ENCODE measurements at places on chromosomes 6 and 20.
A peak's percentile ranks its signal among the peaks of the same experiment; 100 is the strongest.

DNA sequence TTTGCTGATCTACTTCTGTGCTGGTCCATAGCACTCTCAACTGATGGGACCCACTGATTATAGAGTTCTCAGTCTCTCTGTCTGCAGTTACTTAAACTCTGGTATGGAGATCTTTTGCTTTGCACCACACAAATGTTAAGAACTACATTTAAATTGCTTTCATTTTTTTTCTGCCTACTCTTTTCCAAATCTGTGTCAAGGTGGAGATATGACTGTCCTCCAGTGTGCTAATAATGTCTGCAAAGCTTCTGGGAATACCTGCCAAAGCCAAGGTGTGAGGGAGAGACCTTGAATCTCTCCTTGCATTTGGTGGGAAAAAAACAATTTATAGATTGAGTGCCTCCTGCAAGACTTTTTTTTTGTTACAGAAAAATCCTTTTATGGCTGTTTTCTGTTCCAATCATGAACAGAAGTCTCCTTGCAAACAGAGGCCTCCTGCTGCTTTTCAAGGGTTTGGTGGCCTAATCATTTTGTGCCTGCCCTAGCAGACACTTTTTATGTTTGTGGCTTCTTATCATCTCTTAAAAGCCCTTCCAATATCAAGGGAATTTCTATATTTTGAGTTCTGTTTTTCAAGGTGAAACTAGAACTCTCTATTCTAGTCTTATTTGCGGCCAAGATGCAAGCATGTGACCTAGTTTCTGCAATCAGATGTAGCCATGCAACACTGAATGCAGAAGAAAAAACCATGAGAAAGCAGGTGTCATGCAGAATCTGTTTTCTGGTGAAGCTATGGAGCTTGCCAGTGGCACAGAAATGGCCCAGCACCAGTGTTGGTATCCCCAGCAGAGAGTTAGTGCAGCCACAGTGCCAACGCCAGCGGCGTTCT is 23.2 kb upstream of the AKIRIN2 start:
- H3K4me1 ChIP-seq, result peaks cover 45% of the 10 kb centered on the region
- no peak for DNase-seq
- H3K4me3 ChIP-seq, result no peak overlapping the region

DNA sequence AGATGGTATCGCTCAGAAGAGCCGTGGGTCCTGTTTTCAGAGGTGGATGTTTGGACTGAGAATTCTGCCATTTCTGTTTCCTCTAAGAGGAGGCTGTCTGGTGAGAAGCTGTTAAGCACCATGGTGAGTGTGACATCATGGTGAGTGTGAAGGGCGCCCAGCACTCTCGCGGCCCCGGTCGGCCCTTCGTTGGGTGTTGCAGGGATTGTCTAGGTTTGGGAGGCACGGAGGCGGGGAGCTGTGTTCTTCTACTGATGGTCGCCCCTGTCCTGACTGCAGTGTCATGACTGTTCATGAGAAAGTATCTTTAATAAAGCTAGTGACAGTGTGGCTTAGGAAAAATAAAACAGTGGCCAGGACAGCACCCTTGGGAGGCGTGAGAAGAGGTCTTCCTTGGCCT is 70.4 kb downstream of the NOL4L start:
- H3K27me3 ChIP-seq, result no peaks in the 10 kb centered on the region
- no peaks in the 10 kb centered on the region for H3K36me3 ChIP-seq
- no peak for DNase-seq
- H3K4me3 ChIP-seq, result no peak overlapping the region
- no peak overlapping the region for H3K27ac ChIP-seq

DNA sequence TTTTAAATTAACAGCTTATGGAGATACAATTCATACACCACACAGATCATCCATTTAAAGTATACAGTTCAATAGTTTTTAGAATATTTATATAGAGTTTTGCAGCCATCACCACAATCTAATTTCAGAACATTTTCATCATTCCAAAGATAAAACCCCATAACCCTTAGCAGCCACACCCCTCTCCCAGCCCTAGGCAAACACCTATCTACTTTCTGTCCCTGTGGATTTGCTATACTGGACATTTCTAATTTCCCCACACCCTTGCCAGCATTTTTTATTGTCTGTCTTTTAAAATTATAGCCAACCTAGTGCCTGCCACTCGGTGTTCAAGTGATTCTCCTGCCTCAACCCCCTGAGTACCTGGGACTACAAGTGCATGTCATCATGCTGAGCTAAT is 23.0 kb upstream of the AKAP7 start:
- H3K27me3 ChIP-seq, result no peaks in the 10 kb centered on the region
- H3K36me3 ChIP-seq, result no peaks in the 10 kb centered on the region
- DNase-seq, result no peak

- no peak overlapping the region for H3K4me3 ChIP-seq
- no peak for DNase-seq
- no peaks in the 10 kb centered on the region for H3K27me3 ChIP-seq
- no peaks in the 10 kb centered on the region for H3K36me3 ChIP-seq
- H3K4me1 ChIP-seq, result no peaks in the 10 kb centered on the region
Observed at GRCh38 chr6:164926686-164927085, 382.7 kb downstream of the C6orf118 start.

GRCh38 chr6:111737065-111737521 is 131.4 kb upstream of the TRAF3IP2 start:
- H3K27me3 ChIP-seq, result no peaks in the 10 kb centered on the region
- DNase-seq, result peak; percentile 15
- no peaks in the 10 kb centered on the region for H3K4me1 ChIP-seq
- H3K36me3 ChIP-seq, result no peaks in the 10 kb centered on the region
- no peak overlapping the region for H3K4me3 ChIP-seq

GRCh38 chr20:54254596-54254995 is 46.7 kb downstream of the PFDN4 start:
- DNase-seq, result peak; percentile 62
- H3K27me3 ChIP-seq, result no peaks in the 10 kb centered on the region
- no peak overlapping the region for H3K27ac ChIP-seq

DNA sequence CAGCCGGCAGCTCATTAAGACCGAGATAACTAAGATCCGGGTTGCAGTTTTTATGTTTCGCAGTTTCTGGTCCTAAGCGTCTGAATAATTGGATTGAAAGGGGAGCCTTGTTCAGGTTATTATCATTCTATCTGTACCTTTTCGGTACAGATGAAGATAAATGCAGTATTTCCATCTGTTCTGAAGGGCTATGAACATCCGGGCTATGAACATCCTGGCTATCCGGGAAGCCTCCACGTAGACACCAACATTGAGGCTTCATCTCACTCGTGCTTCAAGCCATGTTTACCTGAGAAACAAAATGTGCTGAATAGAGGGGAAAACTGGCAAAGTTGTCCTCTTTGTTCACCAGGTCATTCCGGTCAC is 399 bp upstream of the REPS1 start:
- peaks cover 37% of the 10 kb centered on the region for H3K4me1 ChIP-seq
- no peaks in the 10 kb centered on the region for H3K36me3 ChIP-seq
- H3K27ac ChIP-seq, result no peak overlapping the region
- H3K4me3 ChIP-seq, result peak overlapping the region; percentile 95

GRCh38 chr6:110053395-110054240 is 75.5 kb downstream of the GPR6 start:
- H3K27me3 ChIP-seq, result peaks cover 16% of the 10 kb centered on the region
- no peaks in the 10 kb centered on the region for H3K36me3 ChIP-seq
- no peak overlapping the region for H3K27ac ChIP-seq
- H3K4me3 ChIP-seq, result no peak overlapping the region
- no peaks in the 10 kb centered on the region for H3K4me1 ChIP-seq
- DNase-seq, result peak; percentile 46
